ENCODE measurements at places on chromosomes 11 and 22.

GRCh38 chr22:29306835-29307595, 565 bp downstream of the GAS2L1 start:
- DNase-seq = no peak

DNA sequence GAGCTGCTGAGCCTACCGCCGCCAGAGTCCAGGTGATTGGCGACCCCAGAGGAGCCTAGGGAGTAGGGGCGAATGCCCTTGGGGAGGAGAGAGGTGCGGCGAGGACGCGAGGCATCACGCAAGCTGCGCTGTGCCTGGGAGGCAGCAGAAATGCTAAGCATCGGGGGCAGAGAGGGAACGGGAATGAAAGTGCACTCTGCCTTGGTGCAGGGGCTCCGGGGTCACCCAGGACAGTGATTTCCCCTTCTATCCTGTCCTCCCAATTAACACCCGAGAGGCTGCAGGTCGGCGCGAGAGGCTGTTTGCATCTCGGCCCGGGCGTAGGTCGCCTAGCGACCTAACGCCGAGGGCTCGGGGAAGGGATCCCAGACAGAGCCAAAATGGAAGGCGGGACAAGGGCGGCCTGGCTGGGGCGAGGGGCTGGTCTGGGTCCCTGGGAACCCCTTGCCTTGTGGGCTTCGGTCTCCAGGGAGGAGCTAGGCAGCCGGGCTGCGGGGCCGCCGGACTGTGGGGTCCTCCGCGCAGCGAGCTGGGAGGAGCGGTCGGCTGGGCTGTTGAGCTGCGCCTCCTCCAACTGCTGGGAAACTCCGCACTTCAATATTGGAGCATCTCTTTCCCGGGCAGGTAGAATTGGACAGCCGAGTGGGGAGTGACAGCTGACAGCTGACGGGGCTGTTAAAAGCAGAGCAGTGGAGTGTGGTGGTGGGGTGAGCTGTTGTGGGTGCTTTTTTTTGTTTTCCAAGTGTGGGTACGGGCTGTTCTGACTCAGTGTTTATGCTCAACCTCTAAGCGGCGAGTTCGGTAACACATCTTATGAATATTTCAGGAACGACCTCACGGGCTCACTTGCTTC, 657 bp downstream of the ELMOD1 start:
- peak; percentile 33 for DNase-seq

DNA sequence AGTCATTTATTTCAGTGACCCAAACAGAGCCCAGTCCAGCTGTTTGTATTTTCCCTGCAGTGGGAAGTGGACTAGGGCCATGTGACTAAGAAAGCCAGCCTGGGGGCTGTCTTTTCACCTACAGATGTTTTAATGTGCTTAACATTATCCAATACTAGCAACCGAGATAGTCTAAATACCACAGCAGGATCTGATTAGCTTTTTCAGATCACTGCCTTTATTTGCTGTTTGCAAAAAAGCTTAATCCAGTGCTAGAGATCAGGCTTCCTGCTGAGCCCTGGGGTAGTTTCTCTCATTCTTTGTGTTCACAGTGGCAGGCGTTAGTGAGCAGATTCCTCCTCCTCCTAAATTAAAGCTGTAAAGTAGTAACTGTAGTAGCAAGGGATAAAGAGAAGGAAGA, 35.0 kb downstream of the ZC3H12C start:
- no peak for DNase-seq

DNA sequence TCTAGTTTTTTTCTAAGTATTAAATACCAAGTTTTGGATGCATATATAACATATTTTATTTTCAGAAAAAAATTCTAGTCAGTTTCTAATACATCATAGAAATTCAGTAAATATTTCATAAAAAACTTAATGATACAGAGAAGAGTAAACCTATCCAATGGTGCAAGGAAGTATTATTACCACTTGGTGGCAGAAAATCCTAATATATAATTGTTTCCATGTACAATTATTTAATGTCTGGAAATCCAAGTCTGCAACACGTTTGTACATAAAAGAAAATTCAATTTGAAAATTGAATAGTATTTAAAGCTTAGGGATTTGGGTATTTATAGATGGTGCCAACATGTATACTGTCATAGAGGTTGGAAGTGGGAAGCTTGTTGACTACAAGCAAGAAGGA, 127.0 kb downstream of the TRPC6 start:
- no peak for DNase-seq

GRCh38 chr11:124846070-124846673, 19.1 kb upstream of the ROBO3 start:
- DNase-seq = no peak

- no peak for DNase-seq
Measured at GRCh38 chr11:13923182-13923581, 39.3 kb upstream of the SPON1 start.

DNA sequence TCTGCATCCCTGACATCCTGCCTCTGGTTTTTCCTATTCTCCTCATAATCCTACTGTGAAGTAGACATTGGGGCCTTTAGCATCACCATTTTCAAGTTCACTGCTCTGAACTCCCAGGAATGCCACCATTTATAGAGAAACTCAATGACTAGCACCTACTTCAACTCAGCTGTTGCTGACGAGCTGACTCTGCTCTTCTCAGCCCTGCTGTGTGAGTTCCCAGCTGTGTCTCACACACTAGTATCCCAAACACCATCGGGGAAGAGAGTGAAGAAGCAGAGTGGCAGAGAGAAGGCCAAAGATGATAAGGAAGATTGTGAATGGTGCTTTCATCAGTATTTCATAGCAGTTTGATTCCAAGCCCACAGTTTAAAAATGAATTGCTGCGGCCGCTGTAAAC, 71.9 kb downstream of the PLEKHA7 start:
- no peak for DNase-seq

- DNase-seq = no peak
Measured at GRCh38 chr11:119894916-119895315, 165.9 kb upstream of the NECTIN1 start.

DNA sequence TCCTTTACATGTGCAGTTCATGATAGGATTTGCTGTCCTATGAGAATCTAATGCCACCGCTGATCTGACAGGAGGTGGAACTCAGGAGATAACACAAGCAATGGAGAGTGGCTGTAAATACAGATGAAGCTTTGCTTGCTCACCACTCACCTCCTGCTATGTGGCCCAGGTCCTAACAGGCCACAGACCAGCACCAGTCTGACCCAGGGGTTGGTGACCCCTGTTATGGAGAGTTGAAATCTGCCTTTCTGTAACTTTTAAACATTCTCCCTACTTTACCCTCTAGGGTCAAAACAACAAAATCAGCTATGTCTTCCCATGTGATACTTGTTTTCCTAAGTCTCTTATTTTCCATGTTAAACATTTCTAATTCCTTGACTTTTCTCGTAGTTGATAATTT, 48.7 kb upstream of the BARX2 start:
- DNase-seq = no peak

DNA sequence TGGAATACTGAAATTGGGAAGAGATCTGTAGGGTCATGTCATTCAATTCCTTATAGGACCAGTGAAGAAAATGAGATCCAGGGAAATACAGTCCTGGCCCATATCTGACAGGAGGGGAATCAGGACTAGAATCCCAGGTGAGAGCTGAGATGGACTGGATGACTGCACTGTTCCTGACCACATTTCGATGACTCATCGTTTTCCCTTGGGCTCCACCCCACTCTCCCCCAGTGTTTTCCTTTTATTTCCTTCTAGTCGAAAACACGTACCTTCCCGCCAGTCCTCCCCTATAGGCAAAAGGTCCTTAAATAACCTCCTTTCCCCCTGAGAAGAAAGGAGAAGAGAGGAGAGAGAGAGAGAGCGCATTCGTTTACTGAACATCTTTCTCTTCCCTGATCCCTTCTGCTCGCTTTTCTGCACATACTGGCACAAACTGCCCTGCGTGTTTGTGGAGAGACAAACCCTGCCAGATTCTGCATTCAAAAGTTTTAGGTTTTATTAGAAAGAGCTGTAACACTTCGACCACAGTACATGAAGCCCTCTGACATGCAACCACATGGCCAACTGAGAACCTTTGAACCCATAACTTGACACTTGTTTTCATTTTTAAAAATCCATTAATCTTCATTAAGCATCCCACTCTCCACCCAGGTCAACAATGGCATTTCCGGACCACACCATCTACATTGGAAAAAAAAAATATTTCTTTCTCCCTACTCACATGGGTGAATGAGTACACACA, 565.7 kb downstream of the METTL15 start:
- DNase-seq = no peak

DNA sequence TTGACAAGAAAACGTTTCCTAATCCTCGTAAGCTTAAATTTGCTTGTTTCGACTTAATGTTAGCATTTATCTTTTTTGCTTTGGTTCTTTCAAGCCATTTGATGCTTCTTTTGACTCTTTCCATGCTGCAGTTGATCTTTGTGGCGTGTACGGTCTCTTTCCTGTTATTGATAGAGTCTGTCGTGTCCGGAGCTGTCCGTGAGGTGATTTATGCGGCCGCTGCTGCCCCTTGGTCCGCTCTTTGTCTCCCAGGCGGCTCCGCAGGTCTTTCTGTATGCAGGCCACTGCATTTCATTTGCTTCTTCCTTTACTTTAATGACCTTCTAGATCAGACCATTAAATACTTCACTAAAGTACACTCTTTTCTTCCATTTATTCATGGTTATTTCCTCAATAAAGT, 50.3 kb downstream of the TBC1D22A start:
- DNase-seq = no peak

GRCh38 chr22:34976886-34977285, 89.1 kb upstream of the ISX start:
- DNase-seq = no peak

GRCh38 chr11:2399488-2400068, 972 bp upstream of the TSSC4 start:
- no peak for DNase-seq

- no peak for DNase-seq
Measured at GRCh38 chr11:77093056-77093891, 9.4 kb upstream of the OMP start.

- DNase-seq = peak; percentile 8
Measured at GRCh38 chr11:32213223-32213622, 122.3 kb downstream of the RCN1 start.

DNA sequence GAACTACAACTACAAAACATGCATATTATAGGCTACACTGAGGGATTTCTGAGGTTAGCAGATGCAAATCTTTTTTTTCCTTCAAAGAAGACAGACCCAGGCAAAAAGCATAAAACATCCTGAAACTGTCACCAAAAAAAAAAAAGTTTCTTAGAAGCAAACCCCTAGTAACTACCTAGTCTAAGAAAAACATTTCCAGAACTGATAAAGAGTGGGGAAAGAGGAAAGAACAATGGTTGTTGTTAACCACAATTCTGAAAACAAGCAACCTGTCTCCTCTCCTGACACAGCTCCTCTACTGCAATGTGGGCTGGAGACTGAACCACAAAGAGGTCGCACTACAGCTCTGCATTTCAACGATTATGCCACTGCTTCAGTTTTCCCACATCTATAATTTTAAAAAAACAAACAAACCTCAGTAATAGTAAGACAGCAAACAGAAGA, 15.0 kb downstream of the DENND5A start:
- DNase-seq = peak; percentile 25

DNA sequence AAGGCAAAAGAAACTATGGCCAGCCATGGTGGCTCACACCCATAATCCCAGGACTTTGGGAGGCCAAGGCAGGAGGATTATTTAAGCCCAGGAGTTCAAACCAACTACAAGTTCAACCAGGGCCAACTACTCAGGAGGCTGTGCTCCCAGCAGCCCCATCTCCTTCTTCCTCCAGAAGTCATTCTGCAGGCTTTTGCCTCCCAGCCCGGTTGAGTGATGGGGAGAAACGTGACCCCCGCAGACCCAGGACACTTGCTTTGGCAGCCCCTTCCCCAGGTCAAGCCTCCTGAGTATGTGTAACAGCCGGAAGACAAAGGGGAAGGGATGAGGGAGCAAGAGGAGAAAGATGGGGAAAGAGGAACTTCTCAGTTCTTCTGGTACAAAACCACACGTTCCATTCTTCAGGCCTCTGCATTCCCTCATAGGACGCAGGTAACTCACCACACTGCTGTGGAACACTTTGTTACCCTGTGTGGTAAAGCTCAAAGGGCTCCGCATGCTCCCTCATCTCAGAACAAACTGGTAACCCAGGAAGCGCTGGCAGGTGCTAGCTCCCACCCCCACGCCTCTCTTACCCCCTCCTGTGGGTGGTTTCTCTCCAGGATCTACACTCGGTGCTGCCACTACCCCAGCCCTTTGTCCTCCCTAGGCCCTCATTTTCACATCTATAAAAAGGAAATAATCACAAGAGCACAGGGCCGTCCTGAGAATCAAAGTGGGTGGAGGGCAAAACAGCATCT, 4.0 kb downstream of the SULT4A1 start:
- DNase-seq = no peak

DNA sequence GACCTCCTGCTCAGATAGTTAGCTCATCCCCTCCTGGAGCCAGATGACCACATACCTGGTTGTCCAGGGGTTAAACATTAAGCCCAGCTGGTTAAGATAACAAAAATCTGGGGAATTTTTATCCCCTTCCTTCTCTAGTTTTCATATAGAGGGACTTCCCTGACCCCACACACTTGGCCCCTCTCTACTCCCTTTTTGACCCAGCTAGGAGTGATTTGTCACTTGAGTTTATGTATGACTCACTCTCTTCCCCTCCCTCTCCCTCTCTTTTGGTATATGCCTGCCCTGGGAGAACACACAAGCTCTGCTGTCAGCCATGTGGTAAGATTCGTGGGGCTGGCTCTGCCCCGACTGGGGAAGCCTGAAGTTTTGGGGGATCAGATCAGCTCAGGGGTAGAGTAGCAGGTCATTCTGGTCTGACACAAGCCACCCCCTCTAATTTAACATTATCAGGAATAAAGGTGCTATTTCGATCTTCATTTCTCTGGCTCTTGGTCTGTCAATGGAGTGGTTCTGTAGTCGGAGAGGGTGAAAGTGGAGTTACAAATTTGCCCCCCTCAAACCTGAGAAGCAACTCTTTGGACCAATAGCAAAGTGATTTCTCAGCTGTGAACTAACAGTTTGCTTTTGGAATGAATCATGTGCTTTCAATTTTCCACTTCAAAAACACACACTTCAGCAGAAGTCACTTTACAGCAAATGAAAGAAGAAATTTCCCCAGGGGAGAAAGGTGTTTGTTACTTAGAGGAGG, 415.3 kb upstream of the CADM1 start:
- no peak for DNase-seq

- DNase-seq = peak; percentile 36
Measured at GRCh38 chr11:34243600-34244464, 114.0 kb downstream of the ABTB2 start.

Measured in activated T-cell treated with anti-CD3 and anti-CD28 coated beads for 24 hours (primary cell).